Left colon (tissue), 2 donors: ENCODE measurements at places on chromosomes 5 and 9. TPM values are rescaled to one million over a fixed set of nuclear protein-coding genes. Genes with fewer than 3 reads are reported as not detected.

Gene ARHGEF37
- 23.5 TPM for total RNA-seq

Gene PELO
- total RNA-seq = 21.2 TPM

Gene PCA3
- not detected for total RNA-seq

Gene INSL6
- not detected for total RNA-seq

Gene SLC46A2
- not detected for total RNA-seq

Gene SLC6A7
- total RNA-seq = 30.4 TPM

Gene TMEM232
- 3.1 TPM for total RNA-seq

Gene DTWD2
- total RNA-seq = 12.4 TPM

Gene FOXE1
- total RNA-seq = not detected

DNA sequence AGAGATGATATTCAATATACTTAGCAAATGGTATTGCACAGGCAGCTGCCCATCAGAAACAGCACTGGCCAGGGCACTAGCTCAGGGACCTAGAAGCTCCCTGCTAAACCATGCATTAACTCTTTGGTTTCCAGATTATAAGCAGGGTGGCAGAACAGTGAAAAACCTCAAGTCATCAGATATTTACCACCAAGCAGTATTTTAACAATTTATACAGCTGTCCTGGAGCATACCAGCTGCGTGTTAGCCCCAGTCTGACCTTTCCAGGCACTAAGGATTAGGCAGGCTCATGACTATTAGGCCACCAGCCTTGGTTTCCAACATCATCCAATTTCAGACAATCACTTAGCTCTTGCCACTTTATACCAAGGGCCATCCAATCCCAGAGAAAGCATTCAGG is 326.5 kb downstream of the CAAP1 start:
- no peak for DNase-seq

DNA sequence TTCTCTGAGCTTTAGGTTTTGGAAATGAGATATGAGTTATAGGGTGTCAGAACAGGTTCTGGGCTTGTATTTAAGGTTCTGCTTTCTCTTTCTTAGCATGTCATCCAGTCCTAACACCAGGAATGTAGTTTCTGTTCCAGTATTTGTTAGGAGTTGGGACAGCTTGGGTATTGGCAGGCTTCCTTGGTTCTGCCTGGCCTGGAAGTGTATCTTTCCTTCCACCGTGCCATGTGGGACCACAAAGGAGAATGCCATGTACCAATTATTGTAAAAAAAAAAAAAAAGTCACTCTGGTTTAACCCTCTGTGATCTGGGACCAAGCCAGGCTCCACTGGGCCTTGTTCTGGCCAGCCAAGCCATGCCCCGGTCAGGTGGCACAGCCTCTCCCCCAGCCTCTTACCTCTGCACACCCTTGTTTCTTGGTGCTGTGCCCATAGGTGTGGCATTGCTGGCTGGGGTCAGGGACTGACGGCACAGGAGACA is 47.8 kb downstream of the ARHGAP26 start:
- peak; percentile 89 for DNase-seq

DNA sequence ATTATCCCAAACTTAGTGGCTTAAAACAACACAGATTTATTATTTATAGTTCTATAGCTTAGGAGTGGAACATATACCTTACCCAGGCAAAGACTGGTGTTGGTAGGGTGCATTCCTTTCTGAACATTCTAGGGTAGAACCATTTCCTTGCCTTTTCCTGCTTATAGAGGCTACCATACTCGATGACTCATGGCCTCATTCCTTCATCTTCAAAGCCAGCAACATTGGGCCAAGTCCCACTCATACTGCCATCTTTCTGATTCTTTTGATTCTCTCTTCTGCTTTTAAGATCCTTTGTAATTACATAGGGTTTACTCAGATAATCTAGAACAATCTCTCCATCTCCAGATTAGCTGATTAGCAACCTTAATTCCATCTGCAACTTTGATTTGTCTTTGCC is 452.7 kb upstream of the KLF4 start:
- DNase-seq = no peak

DNA sequence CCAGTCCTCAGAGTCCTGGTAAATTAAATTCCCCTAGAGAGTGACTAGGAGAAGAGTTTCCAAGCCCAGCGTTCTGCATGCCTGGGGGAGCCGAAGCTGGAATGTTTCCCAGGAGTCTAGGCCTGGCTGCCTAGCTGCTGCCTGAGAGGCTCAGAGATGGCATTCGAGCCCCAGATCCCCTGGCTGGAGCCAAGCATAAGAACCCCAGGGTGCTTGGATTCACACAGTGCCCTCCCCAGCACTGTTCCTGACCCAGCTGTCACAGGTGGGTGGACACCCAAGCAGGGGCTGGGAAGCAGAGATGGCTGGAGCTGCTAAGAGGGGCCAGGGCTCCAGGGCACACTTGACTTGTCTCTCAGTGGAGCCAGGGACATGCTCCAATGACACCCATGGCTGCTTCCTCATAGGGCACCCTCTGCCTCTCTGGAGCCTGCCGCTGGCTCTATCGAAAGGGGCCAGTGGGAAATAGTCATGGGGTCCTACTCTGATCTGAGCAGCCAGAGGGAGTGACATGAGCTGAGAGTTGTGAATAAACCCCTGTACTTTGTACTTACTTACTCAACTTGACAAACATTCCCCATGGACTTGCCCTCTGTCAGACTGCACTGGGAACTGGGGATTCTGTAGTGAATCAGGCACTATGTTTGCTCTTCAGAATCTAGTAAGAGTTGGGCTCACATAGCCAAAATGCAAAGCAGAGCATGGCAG is 62.6 kb upstream of the XPA start:
- DNase-seq = no peak

- no peak for DNase-seq
These were observed 118.9 kb upstream of the NMUR2 start for GRCh38 chr5:152523964-152524363.

- no peak for DNase-seq
These were observed 525.2 kb upstream of the TRPC7 start for GRCh38 chr5:136890431-136891148.

DNA sequence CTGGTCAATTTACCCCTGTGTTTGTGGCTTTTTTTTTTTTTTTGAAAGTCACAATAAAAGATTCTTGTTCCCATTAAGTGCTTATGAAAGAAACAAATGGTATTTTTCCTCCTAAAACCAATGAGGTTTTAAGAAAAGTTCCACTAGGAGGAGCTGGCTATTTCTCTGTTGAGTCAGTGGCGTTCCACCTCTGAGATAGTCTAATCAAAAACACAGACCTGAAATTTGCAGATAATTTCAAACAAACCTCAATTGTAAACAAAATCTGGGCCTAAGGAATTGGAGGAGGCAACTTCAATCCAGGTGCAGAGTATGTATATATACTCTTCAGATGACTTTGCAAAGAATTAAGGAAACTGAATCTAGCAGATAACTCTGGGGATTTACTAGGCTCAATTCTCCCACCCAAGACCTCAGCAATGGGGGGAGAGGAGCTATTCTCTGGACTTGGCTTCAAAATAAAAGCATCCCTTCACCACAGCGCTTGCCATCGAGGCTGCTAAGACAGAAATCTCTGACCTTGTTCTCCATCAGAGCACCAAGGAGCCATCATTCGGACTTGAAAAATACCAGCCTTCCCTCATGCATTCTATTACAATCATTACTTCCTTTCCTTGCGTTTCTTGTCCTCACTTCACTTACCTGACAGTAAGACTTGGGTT is 52.4 kb downstream of the FANCC start:
- no peak for DNase-seq

- DNase-seq = no peak
These were observed 16.9 kb upstream of the SNCAIP start for GRCh38 chr5:122295138-122295537.

- DNase-seq = peak; percentile 71
These were observed 64.0 kb downstream of the OTULIN start for GRCh38 chr5:14728459-14728938.

GRCh38 chr9:89225991-89226471 is 47.4 kb upstream of the SHC3 start:
- DNase-seq = peak; percentile 10

- DNase-seq = no peak
These were observed 146.9 kb upstream of the RAPGEF1 start for GRCh38 chr9:131886826-131887225.

DNA sequence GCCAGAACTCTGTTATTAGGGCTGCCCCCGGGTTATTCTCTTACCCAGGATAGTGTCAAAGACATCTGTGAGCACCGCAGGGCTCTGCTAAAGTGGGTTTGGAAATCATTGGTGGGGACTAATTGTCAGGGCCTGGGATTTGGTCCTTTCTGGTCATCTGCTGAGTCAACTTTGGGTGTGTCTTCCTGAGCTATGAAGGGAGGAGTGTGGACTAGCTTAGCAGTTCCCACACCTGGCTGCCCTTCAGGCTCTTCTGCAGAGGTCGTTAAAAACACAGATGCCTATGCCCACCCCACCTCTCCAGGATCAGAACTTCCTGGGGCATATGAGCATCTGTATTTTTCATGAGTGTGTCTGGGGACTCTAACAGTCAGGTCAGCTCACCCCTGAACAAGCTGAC is 352.2 kb downstream of the SLIT3 start:
- DNase-seq = no peak

DNA sequence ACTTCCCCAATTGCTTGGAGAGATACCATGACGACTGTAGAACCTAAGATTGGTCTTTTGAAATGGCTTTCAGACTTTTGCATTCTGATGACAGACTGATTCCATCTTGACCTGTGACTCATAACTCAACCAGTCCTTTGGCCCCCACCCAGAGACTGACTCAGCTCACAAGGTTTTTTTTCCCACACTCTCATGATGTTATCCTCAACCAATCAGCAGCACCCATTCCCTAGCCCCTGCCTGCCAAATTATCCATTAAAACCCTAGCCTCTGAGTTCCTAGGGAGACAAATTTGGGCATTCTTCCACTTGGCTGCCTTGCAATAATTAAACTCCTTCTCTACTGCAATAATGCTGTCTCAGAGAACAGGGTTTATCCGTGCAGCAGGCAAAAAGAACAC is 1263.3 kb upstream of the CDH9 start:
- DNase-seq = no peak

DNA sequence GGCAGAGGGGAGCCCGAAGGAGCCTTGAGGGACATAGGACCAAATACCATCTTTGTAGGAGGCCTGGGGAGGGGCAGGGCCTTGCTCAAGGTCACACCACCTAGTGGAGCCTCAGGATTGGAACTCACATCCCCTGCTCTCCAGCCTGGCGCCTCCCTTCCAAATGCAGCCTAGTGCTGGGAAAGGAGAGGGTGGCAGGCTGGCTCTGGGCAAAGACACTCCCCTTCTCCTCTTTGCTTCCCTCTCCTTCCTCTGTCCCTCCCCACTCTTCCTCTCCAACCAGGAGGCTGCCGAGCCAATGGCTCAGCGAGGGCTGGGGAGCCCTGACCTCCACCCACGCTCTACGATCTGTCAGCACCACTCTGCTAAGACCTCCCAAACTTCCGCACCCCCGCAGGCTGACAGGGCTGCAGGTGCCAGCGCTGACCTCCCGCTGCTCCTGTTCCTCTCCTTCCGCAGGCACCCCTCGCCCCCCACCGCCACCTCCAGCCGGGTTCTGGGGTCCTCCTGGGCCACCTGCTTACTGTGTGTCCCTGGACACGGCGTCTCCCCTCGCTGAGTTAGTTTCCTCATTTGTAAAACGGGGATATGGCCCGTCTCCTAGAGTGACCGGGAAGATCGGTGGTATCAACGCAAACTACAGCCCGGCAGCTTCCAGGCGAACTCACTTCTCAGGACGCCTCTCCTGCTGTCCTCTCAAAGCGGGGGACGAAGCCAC is 52.9 kb downstream of the C9orf50 start:
- peak; percentile 49 for DNase-seq

- DNase-seq = peak; percentile 17
These were observed 379.1 kb downstream of the DMRT2 start for GRCh38 chr9:1429297-1429696.

DNA sequence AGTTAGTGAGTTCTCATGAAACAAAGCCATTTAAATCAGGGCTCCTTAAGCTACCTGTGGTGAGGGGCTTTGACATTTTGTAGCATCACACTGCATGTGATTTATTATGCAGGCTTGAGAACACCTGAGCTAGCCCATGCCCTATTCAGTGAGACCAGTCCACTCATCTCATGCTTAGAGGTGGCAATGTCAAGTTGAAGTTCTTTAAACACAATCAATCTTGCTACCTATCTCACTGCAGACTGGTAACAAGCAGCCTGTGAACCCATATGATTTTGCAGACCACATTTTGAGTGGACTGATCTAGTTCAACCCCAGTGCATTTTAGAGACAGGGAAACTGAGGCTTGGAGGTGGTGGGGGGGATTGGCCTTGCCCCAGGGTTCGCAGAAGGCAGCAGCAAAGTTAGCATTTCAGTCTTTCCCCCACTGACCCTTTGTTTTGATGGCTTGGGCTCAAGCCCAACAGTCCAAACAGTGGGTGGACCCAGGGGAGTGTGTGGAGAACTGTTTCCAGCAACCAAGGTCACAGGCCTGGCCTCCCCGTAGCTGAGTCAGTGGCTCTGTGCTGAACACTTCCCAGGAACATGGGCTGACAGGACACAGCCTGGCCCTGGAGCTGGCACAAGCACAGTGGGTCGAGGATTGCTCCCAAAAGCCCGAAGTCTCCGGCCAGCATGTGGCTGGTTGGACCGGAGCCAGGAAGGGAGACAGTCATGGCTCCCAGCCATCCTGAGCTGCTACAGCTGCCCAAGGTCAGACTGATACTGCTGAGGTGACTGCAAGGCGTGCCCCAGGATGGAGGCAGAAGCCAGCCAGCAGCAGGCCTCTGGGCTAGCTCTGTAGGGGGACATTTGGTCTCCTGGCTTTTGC is 95.3 kb downstream of the RGS3 start:
- peak; percentile 59 for DNase-seq

GRCh38 chr5:162160401-162160800 is 92.8 kb downstream of the GABRG2 start:
- no peak for DNase-seq

DNA sequence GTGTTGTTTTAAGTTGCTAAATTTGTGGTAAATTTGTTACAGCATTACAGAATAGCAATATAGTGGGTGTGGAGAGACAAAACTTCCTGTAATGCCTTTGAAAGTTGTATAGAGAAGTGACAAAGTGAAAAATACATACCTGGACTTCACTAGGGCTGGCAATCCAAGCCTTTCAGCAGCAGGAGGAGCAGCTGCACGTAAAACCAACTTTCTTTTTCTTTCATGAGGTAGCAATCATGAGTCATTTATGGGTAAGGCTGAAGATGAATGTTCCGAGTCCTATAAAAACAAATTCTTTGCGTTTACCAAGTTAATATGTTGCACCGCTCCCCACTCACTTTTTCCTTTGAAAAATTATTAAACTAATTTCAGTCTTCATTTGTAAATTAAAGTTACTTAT is 1138.2 kb downstream of the TAF11L14 start:
- no peak for DNase-seq

- DNase-seq = no peak
These were observed 184.0 kb downstream of the DENND1A start for GRCh38 chr9:123745933-123746332.

DNA sequence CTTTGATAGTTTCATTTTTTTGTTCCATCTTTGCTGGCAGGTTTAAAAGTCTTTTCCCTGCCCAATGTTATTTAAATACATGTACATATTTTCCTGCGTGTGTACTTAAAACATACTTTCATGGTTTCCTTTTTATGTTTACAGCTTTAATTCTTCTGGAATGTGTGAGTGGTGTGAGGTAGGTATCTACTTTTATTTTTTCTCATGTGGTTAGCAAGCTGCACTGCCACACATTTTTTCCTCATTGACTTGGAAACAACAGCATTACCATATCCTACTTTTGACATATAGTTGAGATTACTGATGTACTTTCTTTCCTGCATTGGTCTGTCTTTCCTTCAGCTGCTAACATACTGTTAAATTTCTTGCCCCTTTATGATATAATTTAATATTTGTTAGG is 51.4 kb upstream of the COL15A1 start:
- no peak for DNase-seq
